ENCODE measurements at places on chromosomes 16 and 17.
A peak's percentile ranks its signal among the peaks of the same experiment; 100 is the strongest.

GRCh38 chr16:84505249-84506187 is 1.1 kb upstream of the MEAK7 start:
- DNase-seq: no peak

DNA sequence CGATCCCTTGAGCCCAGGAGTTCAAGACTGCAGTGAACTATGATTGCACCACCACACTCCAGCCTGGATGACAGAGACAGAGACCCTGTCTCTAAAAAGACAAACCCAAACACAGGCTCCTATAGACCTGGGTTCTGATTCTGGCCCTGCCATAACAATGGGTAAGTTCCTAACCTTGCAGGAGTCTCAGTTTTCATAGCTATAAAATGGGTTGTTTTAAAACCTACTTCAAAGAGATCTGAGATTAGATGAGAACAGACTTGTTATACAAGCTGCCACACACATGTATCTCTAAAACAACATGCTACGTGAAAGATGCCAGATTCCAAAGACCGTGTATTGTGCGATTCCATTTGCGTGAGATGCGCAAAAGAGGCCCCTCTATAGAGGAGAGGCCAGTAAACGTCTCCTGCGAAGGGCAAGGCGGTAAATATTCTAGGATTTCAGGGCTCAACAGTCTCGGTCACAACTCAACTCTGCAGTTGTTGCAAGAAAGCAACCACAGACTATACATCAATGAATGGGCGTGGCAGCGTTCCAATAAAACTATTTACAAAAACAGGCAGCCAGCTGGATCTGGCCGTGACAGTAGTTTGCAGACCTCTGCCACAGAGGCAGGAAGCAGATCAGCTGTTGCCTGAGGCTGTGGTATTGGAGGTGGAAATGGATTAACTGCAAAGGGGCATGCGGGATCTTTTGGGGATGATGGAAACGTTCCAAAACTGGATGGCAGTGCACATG is 5.9 kb downstream of the CORO7 start:
- DNase-seq: no peak

DNA sequence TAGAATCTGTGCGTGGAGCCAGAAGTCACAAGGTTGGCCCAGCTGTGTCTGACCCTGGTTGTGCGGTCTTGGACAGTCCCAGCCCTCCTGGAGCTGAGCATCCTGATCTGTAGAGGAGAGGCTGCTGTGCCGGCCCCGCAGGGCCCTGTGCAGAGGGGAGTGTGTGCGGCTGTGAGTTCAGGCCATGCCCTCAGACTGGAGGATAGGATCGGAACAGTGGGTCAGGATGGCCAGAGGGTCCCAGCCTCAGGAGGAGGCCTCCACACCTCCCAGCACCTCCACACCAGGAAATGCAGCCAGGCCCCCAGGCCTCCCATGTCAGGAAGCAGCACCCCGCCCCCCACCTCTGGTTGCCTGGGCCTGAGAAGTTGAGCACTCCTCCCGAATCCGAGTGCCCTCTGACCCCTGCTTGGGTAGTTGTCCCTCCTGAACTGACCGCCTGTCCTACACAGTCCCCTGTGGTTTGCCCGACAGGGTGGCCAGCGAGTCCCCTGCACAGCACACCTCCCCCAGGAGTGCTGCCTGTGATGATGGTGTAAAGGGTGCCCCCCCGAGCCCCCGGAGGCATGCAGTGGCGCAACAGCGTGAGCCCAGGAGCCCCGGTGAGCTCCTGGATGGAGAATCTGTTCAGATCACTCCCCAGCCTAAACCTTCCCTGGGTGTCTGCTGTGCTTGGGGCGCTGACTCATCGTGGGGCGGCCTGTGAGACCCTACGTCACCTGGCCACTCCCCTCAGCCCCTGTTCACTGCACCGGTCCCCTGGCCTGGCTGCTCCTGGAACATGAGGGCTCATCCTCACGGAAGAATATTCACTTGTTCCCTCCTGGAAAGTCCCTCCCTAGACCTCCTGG is 285.2 kb downstream of the SEC14L1 start:
- peak; percentile 59 for DNase-seq

DNA sequence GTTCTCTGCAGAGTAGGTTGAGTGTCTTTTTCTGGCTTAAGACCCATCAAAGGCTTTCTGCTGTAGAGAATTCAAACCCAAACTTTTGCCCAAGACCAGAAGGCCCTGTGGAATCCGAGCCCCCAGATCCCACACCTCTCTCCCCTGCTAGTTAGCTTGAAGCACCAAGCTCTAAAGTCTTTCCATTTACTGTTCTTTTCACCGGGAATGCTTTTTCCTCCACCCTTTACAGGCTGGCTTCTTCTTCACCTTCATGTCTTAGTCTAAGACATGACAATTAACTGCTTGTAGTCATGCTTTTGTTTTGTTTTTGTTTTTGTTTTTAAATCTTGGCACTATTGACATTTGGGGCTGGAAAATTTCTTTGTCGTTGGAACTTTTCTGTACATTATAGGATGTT is 15.5 kb downstream of the HSD17B2 start:
- DNase-seq: no peak

- no peak for DNase-seq
Measured at GRCh38 chr17:79573196-79573896, 37.5 kb downstream of the RBFOX3 start.

DNA sequence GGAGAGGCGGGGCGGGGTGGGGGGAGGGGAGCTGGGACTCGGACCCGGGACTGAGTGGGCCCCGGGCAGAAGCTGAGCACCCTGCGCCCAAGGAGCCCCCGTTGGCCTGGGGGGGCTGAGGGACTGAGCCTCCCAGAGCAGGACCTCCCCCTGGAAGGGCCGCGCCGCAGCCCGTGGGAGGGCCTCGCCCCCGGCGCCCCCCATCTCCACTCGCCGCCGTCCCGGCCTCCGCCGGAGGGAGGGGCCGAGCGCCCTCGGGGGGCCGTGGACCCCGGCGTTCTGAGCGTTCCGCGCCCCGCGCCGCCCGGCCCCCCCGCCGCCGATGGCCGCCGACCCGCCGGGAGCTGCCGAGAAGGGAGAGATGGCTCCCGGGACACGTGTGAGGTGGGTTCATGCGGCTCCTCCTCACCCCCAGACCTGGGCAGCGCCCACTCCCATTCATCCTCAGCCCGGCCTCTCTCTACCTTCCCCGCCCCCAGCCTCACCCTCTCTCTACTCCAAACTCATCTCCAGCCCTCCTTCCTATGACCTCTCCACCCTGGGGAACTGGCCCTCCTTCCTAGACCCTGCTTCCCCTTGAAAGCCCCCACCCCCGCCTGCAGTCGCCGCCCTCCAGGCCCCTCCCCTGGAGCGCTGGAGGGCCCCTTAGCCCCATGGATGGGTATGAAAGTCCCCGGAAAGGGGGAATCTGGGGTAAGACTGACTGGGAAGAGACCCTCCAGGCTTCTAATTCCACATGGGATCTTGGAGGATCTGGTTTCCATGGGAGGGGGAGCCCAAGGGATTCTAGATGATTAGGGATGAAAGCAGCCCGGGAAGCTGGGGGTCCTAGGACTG is 922 bp downstream of the FBXL19 start:
- DNase-seq: peak; percentile 38

DNA sequence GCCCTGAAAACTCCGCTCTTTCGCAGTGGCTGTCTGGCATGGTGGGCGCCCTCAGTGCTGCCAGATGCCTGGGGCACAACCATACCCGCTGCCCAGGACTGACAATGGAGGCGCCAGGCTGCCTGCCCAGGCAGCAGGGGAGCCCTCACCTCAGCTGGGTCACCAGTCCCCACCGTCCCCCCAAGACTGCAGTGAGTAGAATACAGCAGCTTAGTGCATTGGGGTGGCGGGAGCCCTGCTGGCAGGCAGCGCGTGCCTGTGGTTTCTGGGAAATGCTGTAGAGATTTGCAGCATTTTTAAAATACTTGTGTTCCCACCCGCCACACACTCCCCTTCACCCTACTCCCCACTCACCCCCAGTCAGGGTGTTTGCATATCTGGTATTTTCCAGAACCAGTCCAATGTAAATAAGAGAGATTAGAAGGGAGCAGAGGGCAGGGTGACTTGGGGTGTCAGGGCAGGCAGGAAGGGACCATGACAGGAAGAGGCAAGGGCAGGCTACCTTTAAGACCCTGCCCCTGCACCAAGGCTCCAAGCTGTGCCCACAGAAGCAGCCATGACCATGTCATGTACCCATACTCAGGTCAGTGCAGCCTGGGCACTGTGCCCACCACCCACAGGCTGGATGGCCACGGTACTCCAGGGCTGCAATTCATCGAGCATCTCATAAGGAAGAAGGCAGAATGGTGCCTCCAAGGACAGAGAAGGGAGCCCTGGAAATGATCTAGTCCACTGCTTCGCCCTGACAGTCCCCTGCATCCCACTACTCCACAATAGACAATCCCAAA is 21.5 kb downstream of the MYO18A start:
- DNase-seq: no peak

- no peak for DNase-seq
Measured at GRCh38 chr17:31691251-31691905, 167.7 kb downstream of the COPRS start.

GRCh38 chr16:1950047-1950446 is 4.4 kb downstream of the RPL3L start:
- DNase-seq: no peak

DNA sequence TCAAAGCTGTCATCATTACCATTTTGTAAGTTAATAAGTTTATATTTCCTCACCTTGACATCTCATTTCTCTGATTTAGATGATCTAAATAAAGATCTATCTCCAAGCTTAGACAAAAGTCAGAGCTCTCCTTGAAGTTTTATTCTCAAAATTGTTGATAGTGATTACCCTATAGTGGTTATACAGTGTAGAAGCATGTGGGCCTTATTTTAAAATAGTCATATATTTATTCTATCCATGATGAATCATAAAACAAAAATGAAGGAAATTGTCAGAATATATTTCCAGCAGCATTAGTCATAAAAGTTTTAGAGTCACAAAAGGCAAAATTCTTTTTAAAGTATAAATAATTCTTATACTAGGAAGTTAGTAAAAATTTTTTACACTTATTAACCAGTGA is 49.0 kb downstream of the RHOT1 start:
- no peak for DNase-seq

DNA sequence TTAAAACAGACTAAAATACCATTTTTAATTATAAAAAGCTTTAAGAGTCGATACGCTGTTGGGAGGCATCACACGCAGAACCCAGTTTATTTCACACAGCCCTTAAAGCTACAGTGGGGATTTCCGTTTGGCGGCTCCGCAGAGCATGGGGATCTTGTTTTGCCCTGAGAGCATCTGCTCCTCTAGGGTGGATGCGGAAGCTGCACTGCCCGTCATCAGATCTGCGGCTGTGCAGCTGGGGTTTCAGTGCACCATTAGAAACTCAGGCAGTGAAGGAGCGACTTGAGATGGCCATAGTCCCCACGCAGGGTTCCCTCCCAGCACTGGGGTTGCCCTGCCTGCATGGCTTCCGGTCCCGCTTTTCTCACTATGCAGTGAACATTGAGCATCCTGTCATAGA is 62.2 kb upstream of the CHMP6 start:
- DNase-seq: no peak

GRCh38 chr17:66790501-66791061 is 44.3 kb upstream of the CACNG5 start:
- no peak for DNase-seq

DNA sequence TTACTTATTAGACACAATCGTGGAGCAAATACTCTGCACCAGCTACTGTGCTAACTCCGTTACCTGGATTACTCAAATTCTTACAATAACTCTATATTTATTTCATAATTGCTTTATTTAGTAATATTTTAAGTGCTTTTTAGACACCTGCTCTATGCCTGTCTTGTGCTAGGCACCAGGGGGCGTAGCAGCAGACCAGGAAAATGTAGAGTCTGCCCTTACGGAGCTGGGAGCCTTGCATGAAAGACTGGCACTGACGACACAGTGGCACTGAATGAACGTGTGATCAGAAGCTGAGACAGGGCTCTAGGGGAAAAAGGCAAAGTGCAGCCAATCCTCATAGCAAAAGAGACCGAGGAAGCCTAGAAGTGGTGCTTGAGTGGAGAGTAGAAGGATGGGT is 486.5 kb downstream of the CDH13 start:
- peak; percentile 22 for DNase-seq

DNA sequence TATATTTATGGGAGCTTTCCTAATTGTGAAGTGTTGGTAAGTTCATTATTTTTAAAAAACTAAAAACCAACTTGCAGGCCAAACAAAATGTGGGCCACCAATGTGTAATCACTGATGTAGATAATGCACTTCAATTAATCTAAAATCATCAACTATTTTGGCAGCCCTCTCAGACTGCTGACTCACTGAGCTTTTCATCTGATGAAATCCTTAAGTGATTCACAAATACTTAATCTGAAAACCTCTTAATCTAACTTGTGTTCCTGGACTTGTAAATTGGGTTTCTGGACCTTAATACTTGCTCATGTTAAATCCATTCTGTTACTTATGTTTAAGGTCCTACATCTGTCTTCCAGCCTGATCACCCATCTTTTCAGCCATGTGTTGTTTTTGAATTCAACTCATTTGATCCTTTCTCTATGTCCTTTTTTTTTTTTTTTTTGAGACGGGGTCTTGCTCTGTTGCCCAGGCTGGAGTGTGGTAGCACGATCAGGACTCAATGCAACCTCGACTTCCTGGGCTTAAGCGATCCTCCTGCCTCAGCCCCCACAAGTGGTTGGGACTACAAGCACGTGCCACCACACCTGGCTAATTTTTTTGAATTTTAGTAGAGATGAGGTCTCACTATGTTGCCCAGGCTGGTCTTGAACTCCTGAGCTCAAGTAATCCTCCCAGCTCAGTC is 39.0 kb downstream of the PRKCB start:
- DNase-seq: peak; percentile 49

DNA sequence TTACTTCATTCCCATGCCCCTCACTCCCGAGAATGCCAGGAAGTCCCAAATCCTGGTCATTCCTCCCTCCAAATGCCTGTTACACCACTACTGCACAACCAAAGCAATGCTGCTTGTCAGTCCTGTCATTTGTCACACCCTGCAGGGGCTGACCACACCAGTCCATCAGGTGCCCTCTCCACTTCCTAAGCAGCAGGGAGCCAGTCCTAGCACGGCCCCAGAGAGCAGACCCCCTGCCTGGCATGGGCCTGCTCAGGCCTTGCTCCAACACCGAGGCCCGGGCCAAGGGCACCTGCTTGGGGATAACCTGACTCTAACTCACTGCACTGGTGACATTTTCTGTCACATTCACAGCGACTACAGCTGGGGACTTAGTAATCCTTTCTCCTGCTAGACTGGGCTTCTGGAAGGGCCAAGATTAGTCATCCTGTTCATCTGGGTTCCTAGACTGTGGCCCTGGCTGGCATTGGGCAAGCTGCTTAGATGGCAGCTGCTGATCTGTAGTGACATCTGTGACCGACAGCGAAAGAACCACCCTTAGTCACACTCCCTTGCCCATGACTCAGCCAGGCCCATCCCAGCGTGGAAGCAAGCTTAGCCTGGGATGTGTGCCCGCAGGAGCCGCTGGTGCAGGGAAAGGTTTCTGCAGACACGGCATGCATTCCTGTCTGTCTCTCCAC is 5.4 kb downstream of the ALYREF start:
- peak; percentile 72 for DNase-seq

- no peak for DNase-seq
Measured at GRCh38 chr16:84568066-84568465, 49.8 kb downstream of the COTL1 start.

Data from suppressor macrophage treated with lipopolysaccharide for 4 hours (primary cell).